ENCODE measurements at places on chromosomes 7 and 10. TPM values are rescaled to one million over a fixed set of nuclear protein-coding genes. Genes with fewer than 3 reads are reported as not detected.

GRCh38 chr10:92164036-92164696 is 126.7 kb downstream of the CPEB3 start:
- no peak for DNase-seq

- no peak for DNase-seq
Measured at GRCh38 chr10:106500925-106501525, 663.5 kb downstream of the SORCS1 start.

DNA sequence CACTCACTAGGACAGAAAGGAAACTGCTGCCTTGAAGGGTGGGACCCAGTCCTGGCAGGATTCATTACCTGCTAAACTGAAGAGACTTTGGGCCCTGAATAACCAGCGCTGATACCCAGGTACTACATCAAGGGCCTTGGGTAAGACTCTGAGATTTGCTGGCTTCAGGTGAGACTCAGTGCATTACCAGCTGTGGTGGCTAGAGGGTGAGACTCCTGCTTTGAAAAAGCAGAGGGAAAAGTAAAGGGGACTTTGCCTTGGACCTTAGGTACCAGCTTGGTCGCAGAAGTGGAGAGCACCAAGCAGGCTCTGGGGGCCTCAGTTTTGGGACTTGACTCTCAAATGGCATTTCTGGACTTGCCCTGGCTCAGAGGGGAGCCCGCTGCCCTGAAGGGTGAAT is 673.3 kb downstream of the NXPH1 start:
- DNase-seq, result no peak

DNA sequence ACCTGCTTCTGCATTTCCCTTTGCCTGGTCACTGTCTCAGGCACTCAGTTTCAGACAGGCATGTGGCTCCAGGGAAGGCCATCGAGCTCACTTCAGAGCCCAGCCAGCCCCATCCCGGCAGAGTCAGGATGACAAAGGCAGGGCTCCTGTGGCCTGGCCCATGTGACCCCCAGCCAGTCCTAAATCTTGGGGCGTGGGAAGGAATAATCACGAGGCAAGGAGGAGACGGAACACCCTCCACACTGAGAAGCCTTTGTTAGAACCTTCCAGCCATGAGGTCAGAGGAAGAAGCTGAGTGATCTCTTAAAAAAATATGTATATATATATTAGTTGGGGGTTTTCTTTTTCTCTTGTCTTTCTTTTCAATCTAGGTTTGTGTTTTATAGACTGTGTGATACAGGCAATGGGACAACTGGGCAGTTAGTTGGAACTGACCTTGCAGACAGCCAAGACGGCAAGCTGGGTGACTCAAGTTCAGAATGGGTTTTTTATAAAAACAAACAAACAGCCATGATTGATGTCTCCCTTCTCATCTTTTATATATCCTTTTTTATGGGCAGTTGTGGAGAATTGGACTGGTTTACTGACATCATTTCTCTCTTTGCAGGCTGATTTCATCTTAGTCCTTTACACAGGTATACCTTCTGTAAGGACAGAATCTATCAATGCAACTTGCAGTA is 60.8 kb downstream of the CHN2 start:
- no peak for DNase-seq

GRCh38 chr10:29039091-29039490 is 249.8 kb upstream of the LYZL1 start:
- DNase-seq, result no peak

- DNase-seq, result peak; percentile 14
Measured at GRCh38 chr7:70143075-70144044, 545.1 kb downstream of the AUTS2 start.

GIMAP8 gene
- 6.3 TPM for polyA plus RNA-seq

DNA sequence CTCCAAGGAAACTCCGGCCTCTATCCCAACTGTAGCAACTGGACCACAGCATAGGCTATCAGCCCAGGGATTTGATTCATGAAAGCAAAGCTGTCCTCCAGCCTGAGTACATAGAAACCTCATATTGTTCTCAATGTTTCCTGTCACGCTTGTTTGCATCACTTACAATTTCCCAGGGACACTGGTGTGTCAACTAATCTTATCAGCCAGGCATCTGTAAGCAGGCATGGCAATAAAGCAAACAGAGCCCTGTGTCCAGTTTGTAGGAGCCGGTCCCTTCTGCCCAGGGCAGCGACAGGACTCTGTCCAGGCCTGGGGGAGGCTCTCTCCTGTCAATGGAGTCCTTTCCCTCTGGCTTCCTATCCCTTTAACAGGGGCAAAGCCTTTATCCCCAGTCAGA is 23.0 kb upstream of the CDHR3 start:
- no peak for DNase-seq

CHN2 gene
- polyA plus RNA-seq, result 33.6 TPM

- no peak for DNase-seq
Measured at GRCh38 chr10:13809427-13809826, 222.7 kb downstream of the PRPF18 start.

H2BK1 gene
- polyA plus RNA-seq, result not detected

GRCh38 chr7:1811850-1812508 is 141.9 kb downstream of the ELFN1 start:
- DNase-seq, result no peak

DNA sequence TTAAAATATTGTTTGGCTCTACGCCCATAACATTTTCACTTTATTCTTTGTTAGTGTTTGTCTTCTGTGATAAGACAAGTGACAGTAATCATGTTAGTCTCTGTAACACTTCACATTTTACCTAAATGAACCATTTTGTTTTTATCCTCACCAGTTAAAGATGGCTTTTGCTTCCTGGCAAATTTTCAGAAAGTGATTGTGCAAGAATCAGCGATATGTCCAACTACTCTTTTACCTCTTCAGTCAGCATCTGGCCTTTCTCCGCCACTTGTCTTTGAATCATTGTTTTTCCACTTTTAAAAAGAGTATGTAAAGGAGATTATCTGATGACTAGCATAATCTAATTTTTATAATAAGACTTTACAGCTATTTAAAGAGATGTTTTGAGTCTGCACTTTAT is 3.5 kb downstream of the DGKB start:
- no peak for DNase-seq

SGCE gene
- 36.2 TPM for polyA plus RNA-seq

GRCh38 chr7:123770378-123770777 is 21.6 kb upstream of the WASL start:
- no peak for DNase-seq

TMEM196 gene
- 0.79 TPM for polyA plus RNA-seq

DNA sequence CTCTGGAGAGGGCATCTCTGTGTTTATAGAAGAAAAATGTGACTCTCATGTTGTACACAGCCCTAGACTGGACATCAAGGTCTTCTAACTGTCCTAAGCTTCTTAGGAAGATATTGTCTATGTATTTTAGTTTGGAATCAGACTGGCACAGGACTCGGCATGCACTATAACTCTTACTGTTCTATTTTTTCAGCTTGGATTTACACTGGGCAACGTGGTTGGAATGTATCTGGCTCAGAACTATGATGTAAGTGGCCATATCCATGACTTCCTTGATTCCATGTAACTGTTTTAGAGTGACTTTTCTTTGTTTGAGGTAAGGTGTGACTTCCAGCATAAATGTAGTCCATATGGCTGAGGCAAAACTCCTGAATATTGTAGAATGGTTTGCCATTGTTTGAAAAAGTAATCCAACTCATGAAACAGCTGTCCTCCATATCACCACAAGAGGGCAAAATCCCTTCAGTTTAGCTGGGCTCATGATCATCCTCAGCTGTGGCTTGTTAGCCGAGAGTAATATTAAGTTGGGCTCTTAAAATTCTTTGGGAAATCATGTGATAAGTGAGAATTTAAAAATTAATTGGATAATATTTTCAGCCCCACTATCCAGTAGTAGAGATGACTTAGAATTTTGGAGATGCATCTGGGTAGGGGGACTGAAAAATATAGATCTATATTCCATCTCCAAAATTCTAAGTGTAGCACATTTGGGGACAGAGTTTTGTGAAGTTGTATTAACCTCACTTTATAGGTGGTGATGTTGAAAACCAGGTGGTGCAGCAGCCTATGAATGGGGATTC is 10.4 kb downstream of the STMP1 start:
- no peak for DNase-seq

GRCh38 chr10:10293481-10293951 is 724.2 kb upstream of the CELF2 start:
- no peak for DNase-seq

CADPS2 gene
- polyA plus RNA-seq, result 15.1 TPM

GDF10 gene
- polyA plus RNA-seq, result 2.5 TPM

DNA sequence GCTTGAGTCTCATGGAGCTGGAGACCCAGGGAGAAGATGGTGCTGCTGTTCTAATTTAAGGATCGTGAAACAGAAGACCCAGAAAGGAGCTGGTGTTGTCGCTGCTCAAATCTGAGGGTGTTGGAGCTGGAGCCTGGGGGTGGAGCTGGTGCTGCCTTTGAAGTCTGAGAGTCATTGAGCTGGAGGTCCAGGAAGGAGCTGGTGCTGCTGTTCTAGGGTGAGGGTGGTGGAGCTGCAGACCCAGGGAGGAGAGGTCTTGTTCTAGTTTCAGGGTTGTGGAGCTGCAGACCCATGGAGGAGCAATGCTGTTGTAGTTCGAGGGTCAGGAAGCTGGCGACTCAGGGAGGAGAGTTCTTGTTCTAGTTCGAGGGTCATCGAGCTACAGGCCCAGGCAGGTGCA is 84.1 kb upstream of the ZNF479 start:
- no peak for DNase-seq

GRCh38 chr10:28840971-28841370 is 163.7 kb downstream of the BAMBI start:
- DNase-seq, result no peak

- DNase-seq, result no peak
Measured at GRCh38 chr10:55750458-55750857, 610.6 kb downstream of the ZWINT start.

DNA sequence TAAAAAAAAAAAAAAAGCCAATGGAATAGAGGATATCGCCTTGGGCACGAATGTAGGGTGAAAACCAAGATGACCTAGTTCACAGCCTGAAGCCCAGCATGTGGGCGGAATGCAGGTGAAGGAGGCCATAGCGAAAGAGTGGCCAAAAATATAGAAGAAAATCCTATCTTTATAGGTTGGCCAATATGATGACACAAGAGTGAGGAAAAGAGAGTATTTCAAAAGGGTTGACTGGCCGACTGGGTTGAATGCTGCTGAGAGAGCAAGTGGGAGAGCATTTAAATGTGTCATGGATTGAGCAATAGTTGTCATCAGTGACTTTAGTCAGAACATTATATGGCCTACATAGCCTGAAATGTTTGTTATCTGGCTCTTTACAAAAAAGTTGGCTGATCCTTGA is 17.2 kb upstream of the GLI3 start:
- DNase-seq, result no peak

DNA sequence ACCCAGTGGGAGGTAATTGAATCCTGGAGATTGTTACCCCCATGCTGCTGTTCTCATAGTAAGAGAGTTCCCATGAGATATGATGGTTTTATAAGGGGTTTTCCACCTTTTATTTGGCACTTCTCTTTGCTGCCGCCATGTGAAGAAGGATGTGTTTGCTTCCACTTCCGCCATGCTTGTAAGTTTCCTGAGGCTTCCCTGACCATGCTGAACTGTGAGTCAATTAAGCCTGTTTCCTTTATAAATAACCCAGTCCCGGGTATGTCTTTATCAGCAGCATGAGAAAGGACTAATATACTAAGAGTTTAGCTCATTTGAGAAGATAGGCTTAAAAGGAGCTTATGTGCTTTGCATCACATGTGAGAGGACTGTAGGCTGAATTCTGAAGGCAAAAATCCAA is 29.3 kb downstream of the TMEM248 start:
- DNase-seq, result no peak

PARD3 gene
- polyA plus RNA-seq, result 25.5 TPM

COL13A1 gene
- polyA plus RNA-seq, result 9.6 TPM

DNA sequence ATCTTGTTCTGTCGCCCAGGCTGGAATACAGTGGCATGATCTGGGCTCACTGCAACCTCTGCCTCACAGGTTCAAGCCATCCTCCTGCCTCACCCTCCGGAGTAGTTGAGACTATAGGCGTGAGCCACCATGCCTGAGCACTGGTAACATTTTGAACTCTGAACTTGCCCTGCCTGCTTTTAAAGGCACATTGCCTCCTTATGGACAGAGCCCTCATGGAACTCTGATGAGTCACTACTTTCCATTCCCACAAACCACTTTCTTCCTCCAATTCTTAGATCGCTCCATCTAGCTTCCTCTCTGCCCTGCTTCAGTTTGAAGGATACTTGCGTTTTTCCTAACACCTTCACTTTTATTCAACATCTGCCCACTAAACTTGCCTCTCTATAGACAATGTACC is 38.1 kb downstream of the PRPS1L1 start:
- DNase-seq, result peak; percentile 22

PLCE1 gene
- polyA plus RNA-seq, result 27.4 TPM

AGR3 gene
- 213 TPM for polyA plus RNA-seq

AUTS2 gene
- 51.3 TPM for polyA plus RNA-seq

DNA sequence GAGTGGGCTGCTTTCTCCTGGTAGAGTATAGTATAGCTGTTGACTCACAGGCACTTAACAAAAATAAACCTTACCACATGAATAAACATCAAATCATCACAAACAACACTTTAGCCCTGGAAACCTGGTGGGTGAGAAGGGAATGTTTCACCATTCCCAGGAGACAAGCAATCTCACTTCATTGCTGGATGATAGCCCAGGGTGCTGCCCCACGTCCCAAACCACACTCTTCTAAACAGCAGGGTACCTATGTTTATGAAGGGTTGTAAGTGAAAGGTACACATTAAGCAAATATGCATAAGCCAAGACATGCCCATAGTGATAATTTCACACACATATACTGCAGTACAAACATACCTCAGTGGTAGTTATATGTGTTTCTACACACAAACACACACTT is 276.2 kb downstream of the FGFR2 start:
- DNase-seq, result no peak

DNA sequence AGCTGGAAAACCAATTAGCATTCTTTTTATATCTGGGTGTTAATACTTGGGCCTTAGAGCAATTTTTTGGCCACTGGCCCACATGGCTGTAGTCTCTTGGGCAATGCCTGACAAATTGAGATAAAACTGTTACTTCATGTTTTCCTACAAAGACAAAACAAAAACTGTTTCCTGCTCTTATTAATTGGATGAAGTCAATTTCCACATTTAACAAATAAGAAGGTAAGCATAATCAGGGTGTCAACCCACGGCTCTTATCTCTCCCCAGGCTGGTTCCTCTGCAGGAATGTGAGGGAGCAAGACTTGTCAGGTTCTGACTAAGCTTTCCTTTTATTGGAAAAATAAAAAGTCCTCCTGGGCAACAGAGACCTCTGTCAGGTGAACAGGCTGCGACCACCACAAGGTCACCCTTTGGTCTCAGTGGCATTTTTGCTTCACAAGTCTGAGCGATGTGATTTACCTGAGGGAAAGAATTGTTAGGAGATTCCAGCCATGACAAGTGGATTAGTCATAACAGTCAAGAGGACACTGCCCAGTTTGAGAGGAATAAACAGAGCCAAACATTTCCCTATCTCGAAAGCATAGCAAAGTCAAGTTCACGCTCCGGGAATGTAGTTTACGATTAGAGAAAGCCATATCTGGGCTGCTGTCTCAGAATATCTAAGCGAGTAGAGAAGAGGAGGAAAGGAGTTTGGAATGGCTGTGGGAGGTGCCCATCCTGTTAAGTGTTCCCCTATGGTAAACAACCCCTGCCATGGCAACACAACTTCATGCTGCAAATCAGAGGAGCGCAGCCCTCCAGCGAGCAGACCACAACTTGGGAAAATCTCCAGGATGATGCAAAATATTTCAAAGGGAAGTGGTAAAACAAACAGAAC is 144.4 kb downstream of the TES start:
- peak; percentile 75 for DNase-seq

VWC2 gene
- polyA plus RNA-seq, result 0.63 TPM

- no peak for DNase-seq
Measured at GRCh38 chr7:48512892-48513291, 341.6 kb downstream of the ABCA13 start.

All from large intestine (tissue), 12 donors.